Activated T-cell treated with anti-CD3 and anti-CD28 coated beads, Interleukin-2, amount 50 U/mL, for 1 hour (primary cell): ENCODE measurements at places on chromosomes 2 and 18.

DNA sequence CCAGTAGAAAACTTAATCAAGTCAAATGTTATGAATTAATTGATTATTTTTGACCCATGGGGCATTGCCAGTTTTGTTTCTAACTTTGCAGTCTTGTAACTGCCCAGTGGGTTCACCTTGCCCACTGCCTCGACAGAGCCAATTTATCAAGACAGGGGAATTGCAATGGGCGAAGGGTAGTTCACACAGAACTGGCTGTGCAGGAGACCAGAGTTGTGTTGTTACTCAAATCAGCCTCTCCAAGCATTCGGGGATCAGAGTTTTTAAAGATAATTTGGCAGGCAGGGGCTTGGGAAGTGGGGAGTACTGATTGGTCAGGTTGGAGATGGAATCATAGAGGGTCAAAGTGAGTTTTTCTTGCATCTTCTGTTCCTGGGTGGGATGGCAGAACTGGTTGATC is 168.5 kb upstream of the COPS8 start:
- DNase-seq, result no peak

DNA sequence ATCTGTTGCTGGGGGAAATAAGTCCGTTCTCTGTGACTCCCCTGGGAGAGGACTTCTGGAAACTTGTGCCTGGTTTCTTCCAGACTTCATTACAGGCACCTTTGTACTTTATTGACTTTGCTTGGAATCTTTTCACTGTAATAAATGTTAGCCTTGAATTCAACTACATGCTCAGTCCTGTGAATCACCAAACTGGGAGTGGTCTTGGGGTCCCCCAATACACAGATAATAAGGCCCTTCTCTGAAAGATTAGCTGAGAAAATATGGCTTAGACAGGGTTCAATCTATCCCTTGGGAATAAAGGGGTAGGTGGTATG is 48.7 kb upstream of the KIDINS220 start:
- DNase-seq, result no peak

DNA sequence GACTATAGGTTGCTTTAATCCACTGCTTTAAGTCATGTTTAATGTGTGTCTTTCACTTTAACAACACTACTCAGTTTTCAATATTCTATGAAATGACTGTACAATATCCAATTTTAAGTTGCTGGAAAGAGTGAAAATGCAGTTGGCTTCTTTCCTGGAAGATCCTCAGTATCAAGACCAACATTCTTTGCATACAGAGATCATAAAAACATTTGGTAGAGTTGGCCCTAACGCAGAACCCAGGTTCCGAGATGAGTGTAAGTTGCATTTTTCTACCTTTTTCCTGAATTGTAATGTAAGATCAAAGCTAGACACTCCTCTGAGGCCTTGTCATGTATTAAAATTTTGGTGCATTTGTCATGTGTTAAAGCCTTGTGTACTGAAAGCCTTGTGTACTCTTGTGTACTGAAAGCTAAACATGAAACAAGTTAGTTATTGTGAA is 42.9 kb upstream of the TNFRSF11A start:
- DNase-seq, result no peak

GRCh38 chr2:77363277-77363676 is 158.9 kb downstream of the LRRTM4 start:
- no peak for DNase-seq

DNA sequence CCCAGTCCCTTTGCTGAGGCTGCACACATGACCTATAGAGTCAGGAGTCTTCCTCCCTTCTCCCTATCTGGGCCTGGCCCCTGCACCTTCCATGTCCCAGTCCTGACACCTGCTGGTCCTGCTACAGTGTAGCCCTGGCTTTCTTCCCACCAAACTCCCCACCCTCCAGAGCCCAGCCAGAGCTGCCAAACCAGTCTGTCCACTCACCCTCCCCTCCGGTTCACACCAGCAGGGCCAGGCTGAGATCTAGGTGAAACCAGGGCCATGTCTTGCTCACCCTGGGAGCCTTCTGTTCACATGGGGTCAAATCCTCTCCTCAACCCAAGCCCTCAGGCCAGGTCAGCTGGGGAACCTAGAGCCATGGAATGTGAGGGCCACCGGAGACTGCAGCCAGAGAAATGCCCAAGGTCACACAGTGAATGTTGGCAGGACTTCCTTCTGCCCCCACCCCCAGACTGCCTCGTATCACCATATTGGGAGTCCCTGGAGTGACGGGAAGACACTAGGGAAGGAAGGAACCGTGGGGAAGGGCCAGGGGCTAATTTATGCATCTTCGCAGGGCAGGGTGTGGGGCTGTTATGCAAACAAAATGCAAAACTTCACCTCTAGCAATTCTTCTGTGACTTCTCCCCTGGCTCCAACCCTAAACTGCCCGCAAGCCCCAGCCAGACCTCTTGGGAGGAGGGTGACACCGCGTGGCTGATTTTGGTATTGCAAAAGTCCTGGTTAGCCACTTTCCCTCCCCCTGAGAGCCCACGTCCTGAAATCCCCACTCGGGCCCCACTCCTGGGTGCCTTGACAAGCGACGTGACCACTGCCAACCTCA is 14.6 kb downstream of the TNS1 start:
- peak; percentile 58 for DNase-seq

- no peak for DNase-seq
Observed at GRCh38 chr18:74316257-74317170, 875 bp downstream of the C18orf63 start.

DNA sequence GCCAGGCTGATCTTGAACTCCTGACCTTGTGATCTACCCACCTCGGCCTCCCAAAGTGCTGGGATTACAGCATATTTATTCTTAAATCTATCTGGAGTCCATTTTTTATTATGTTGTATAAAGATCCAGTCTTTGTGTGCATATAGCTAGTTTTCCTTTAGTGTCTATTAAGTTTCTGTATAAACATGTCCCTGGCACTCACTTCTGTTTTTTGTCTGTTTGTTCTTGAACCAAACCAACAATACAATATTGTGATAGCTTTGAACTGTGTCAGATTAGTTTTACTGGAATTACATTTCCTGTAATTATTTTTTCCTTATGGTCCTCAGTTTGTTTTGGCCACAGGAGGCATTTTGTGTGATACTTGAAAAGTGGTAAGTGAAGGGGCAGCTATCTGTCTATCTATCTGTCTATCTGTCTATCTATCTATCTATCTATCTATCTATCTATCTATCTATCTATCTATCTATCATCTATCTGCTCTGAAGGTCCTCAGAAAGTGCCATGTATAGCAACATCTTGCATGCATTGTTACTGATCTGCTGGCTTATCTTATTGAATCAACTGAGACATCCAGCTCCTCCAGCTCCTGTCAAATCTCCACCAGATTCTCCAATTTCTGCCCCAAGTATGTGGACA is 70.9 kb upstream of the ACVR1 start:
- DNase-seq, result no peak

DNA sequence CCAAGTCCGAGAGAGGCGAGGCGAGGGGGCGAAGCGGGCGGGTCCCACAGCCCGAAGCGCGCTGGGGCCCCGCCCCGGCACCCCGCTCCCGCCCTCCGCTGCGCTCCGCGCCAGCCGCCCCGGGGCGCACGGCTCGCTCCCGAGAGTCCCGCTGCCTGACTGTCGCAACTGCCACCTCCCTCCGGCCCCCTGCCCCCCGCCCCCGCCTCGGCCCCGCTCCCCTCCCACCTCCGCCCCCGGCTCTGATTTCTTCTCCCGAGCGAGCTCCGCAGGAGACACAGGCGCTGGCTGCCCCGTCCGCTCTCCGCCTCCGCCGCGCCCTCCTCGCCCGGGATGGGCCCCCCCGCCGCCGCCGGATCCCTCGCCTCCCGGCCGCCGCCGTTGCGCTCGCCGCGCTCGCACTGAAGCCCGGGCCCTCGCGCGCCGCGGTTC is at the start of gene WNT6:
TSS of gene WNT6 (plus strand) at position 250 of the 432 bp plus-strand sequence. CDS start 233 bp downstream, outside the sequence.
- no peak for DNase-seq

GRCh38 chr2:30436859-30437435 is 10.1 kb upstream of the LCLAT1 start:
- no peak for DNase-seq
